ENCODE measurements at places on chromosomes 12 and 14.

- no peak for DNase-seq
Measured at GRCh38 chr12:114658002-114658441, 26.0 kb downstream of the TBX3 start.

GRCh38 chr12:79687711-79688260 lies 3.0 kb downstream of the PAWR start:
- no peak for DNase-seq

DNA sequence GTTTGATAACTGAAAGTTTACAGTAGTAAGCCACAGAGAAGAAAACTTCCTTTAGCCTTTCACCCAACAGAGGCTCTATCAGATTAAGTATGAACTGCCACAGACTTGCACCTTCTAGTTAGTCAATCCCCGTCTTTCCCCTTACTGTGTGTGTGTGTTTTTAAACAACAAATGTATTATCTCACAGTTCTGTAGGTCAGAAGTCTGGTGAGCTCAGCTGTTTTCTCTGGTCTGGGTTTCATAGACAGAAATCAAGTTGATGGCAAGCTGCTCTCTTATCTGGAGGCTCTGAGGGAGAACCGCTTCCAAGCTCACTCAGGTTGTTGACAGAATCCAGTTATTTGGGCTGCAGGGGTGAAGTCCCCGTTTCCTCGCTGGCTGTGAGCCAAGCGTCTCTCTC lies 320.5 kb downstream of the PRKD1 start:
- no peak for DNase-seq

GRCh38 chr12:108357834-108358579 lies 18.9 kb upstream of the CMKLR1 start:
- no peak for DNase-seq

DNA sequence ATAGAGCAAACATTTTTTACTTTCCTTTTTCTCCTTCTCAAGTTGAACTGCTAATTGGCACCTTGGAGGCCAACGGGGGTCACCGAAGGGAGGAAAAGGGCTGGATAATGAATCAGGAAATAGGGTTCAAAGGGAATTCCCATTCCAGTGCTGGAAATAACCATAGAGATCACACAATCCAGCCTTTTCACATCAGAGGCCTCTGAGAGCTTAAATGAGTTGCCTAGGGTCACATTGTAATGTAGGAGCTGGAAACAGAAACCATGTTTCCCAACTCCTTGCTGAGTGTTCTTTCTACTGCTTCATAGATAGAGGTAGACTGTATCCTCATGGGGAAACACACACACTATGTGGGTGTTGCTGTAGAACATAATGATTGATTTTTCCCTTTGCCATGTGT lies 60.6 kb upstream of the DDHD1 start:
- DNase-seq = no peak

GRCh38 chr12:91222746-91223145 lies 40.1 kb upstream of the DCN start:
- no peak for DNase-seq

DNA sequence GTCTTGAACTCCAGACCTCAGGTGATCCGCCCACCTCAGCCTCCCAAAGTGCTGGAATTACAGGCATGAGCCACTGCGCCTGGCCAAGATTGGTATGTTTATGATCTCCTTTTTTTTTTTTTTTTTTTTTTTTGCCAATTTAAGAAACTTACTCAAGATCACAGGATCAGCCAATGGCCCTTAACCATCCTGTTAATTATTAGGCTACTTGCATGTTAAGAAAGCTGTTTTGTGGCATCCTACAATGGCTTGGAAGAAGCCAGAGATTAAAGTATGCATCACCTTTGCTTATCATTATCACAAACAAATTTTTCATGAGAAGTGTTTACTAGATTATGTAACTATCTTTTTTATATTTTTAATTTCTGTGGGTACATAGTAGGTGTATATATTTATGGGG lies 140.2 kb downstream of the BCAT1 start:
- DNase-seq = no peak

DNA sequence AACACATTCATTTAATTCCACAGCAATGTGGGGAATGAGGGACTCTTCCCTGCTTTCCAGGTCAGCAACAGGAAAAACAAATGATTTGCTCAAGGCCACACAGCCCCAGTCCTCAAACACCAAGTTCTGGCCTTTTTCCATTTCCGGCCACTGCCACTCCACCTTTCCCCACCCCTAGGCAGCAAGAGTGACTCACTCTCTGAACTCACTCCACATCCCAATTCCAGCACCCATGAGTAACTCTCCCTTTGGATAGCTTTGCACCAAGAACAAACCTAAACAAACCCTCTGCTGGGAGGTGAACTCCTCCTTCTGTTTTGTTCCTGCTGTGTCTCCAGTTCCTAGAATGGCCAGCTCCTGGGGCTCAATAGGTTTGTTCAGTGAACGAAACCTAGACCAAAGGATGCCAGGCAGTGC lies 30.4 kb upstream of the PLEKHG6 start:
- no peak for DNase-seq

DNA sequence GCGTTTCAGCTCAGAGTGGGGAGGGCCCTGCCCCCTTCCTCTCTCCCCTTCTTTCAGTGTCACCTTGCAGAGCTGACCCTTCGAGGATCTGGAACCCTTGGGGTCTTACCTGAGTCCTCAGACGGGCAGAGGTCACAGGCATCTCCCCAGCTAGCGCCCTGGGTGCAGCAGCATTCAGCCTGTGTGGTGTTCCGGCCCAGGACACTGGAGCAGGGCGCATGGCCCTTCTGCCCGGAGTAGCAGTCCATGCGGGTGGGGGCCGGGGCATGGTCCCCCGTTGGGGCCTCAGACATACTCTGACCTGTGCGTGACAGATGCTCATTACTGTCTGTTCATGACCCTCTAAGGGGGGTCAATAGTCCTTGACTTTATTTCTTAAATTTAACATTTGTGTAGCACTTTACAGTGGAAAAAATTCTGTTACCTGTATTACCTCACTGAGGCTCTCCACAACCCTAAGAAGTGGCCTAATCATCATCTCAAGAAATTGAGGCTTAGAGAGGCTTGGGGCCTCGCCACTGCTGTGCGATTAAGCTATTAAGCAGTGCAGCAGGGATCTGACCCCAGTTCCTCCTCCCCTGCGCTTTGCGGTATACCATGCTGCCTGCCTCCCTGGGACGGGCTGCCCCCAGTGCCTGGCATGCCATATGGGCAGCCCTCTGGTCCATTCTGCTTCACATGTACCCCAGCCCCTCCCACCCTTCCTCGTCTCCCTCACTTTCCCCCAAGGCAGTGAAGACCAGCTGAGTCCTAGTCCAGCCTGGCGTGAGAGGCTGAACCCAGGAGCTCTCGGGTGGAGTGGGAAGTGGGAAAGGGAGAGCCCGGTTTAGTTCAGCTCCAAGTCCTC lies 11.5 kb downstream of the ISCA2 start:
- no peak for DNase-seq

GRCh38 chr14:85895603-85896002 lies 365.7 kb downstream of the FLRT2 start:
- no peak for DNase-seq

- DNase-seq = no peak
Measured at GRCh38 chr14:79411403-79412174, 799.7 kb downstream of the DIO2 start.

- no peak for DNase-seq
Measured at GRCh38 chr12:68932128-68932960, 627 bp downstream of the CPM start.

- no peak for DNase-seq
Measured at GRCh38 chr12:77152623-77153193, 87.3 kb upstream of the E2F7 start.

- no peak for DNase-seq
Measured at GRCh38 chr14:87386524-87386923, 606.5 kb downstream of the GALC start.

Data from endothelial cell (in vitro differentiated cells).